ENCODE measurements at places on chromosomes 2 and 18. TPM values are rescaled to one million over a fixed set of nuclear protein-coding genes. Genes with fewer than 3 reads are reported as not detected.

Gene HOXD11
- 6.6 TPM for total RNA-seq

Gene CCDC68
- 24.3 TPM for total RNA-seq

Gene PLCD4
- 0.35 TPM for total RNA-seq

Gene NXPH2
- not detected for total RNA-seq

Gene MGAT4A
- not detected for total RNA-seq

Gene EGR4
- total RNA-seq: not detected

Gene CDKL4
- 0.71 TPM for total RNA-seq

Gene BMP10
- not detected for total RNA-seq

Gene MPV17
- 134 TPM for total RNA-seq

Gene NAT8
- not detected for total RNA-seq

Gene M1AP
- total RNA-seq: not detected

Gene CD207
- total RNA-seq: not detected

Gene ZNF396
- total RNA-seq: 0.89 TPM

Gene SH3RF3
- 15.9 TPM for total RNA-seq

Gene EFR3B
- total RNA-seq: 0.18 TPM

Gene QPCT
- total RNA-seq: 21.3 TPM

Gene NDC80
- 16.4 TPM for total RNA-seq

Gene LAMA1
- total RNA-seq: 21.6 TPM

Gene CXCR1
- not detected for total RNA-seq

Gene ACSL3
- 220 TPM for total RNA-seq
